ENCODE measurements at places on chromosomes 11 and 22. TPM values are rescaled to one million over a fixed set of nuclear protein-coding genes. Genes with fewer than 3 reads are reported as not detected.

GRCh38 chr11:62882788-62883501 lies 2.2 kb downstream of the SLC3A2 start:
- no peaks in the 10 kb centered on the region for H3K27me3 ChIP-seq
- peak overlapping the region; percentile 100 for H3K27ac ChIP-seq
- peaks cover 44% of the 10 kb centered on the region for H3K4me1 ChIP-seq

GRCh38 chr22:39908737-39909136 lies 7.9 kb downstream of the GRAP2 start:
- no peak overlapping the region for H3K27ac ChIP-seq
- H3K27me3 ChIP-seq = peaks cover 26% of the 10 kb centered on the region
- no peaks in the 10 kb centered on the region for H3K36me3 ChIP-seq
- no peaks in the 10 kb centered on the region for H3K4me1 ChIP-seq
- no peak overlapping the region for H3K4me3 ChIP-seq

GRCh38 chr22:49087198-49087597 lies 740.5 kb downstream of the BRD1 start:
- H3K27ac ChIP-seq = no peak overlapping the region
- H3K36me3 ChIP-seq = no peaks in the 10 kb centered on the region
- H3K4me1 ChIP-seq = no peaks in the 10 kb centered on the region
- DNase-seq = no peak
- H3K4me3 ChIP-seq = no peak overlapping the region

DNA sequence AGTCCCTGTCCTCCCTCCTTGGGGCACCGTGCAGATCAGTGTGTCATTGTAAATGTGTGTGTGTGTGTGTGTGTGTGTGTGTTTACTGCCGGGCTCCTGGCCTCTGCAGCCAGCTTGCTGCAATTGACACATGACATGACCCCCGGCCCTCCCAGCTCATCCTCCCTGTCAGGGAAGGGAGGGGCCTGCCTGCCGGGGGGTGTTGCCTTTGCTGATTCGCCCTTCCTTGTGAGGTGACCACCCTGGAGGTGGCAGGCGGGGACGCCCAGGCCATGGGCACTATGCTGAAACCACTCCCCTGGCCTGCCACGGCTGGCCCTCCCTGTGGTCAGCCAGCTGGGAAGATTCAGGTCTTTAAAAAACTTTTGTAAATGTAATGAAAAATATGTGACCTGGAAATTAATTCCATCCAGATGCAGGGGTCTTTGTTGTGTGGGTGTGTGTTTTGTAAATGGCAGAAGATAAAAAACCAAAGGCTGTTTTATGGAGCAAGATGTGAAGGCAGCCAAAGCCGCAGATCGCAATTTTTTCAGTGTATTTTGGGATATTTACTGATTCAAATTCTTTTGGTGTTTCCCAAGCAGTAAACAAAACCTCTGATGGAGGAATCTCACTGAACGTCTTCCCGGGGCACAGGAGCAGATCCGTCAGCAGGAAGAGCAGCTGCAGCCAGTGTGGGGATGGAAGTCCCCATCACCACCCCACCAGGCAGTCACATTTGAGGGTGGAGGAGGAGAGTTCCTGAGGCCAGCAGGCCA lies 23.2 kb downstream of the SHISAL1 start:
- H3K4me1 ChIP-seq = no peaks in the 10 kb centered on the region
- no peak for DNase-seq
- no peak overlapping the region for H3K27ac ChIP-seq
- peaks cover 9% of the 10 kb centered on the region for H3K27me3 ChIP-seq
- H3K4me3 ChIP-seq = no peak overlapping the region

DNA sequence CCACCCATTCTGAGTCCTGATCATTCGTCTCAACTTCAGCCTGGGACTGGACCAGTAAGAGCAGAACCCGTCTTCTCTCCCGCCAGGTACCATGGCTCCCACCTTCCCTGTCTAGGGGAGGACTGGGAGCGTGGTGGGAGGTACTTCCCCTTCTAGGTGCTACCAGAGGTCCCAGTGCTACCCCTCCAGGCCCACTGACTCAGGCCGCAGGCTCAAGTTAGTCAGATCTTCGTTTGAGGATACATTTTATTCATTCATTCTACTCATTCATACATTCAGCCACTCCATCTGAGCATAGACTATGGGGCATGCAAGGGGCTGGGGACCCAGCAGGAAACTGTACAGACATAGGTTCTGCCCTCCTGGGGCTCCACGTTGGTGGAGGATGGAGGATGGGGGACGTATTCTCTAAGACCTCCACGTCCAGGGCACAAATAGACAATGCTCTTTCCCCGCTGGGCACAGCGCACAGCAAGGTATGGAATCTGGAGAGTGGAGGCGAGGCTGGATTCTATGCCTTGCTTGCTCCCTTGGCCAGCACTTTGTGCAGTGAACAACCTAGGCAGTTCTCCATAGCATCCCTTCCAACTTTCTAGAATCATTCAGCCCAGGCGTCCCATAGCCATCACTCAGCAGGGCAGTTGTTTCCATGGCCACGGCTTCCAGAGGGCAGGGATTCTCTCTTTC lies 1.0 kb upstream of the RAB3IL1 start:
- no peak for DNase-seq
- no peaks in the 10 kb centered on the region for H3K4me1 ChIP-seq
- H3K27ac ChIP-seq = peak overlapping the region; percentile 53

GRCh38 chr22:48357196-48357595 lies 1470.5 kb downstream of the BRD1 start:
- no peak overlapping the region for H3K27ac ChIP-seq
- no peak overlapping the region for H3K4me3 ChIP-seq
- H3K36me3 ChIP-seq = no peaks in the 10 kb centered on the region
- H3K27me3 ChIP-seq = peaks cover 39% of the 10 kb centered on the region

GRCh38 chr11:60844870-60845221 lies 2.9 kb downstream of the CCDC86 start:
- DNase-seq = no peak
- H3K27ac ChIP-seq = no peak overlapping the region
- no peaks in the 10 kb centered on the region for H3K27me3 ChIP-seq

- H3K27me3 ChIP-seq = no peaks in the 10 kb centered on the region
- no peaks in the 10 kb centered on the region for H3K4me1 ChIP-seq
- no peak for DNase-seq
- no peak overlapping the region for H3K27ac ChIP-seq
- no peaks in the 10 kb centered on the region for H3K36me3 ChIP-seq
- no peak overlapping the region for H3K4me3 ChIP-seq
Measured at GRCh38 chr11:123362941-123363340, 67.1 kb upstream of the GRAMD1B start.

DNA sequence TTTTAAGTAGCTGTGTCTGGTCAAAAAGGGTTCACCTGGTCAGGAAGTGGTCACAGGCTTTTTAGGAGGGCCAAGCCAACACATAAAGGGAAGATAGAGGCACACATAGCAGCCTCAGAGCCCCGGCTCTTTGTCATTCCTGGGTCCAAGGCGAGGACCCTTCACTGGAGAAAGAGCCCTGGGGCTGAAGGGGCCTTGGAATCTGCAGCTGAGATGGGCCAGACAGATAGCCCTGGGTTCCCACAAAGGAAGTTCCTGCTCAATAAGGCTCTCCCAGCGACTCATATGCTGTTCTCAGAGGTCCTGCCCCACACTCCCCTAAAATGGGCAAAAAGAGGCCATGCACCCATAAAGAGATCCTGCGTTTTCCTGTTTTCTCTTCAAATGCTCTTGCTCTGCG lies 77.7 kb downstream of the LINC01488 start:
- H3K4me3 ChIP-seq = no peak overlapping the region
- H3K27me3 ChIP-seq = peaks cover 2% of the 10 kb centered on the region
- H3K4me1 ChIP-seq = no peaks in the 10 kb centered on the region
- H3K27ac ChIP-seq = no peak overlapping the region
- DNase-seq = no peak
- no peaks in the 10 kb centered on the region for H3K36me3 ChIP-seq

- H3K27me3 ChIP-seq = no peaks in the 10 kb centered on the region
- H3K36me3 ChIP-seq = no peaks in the 10 kb centered on the region
- H3K4me1 ChIP-seq = peaks cover 6% of the 10 kb centered on the region
- peak within 1 kb of the TSS; percentile 56 for H3K27ac ChIP-seq
- DNase-seq = no peak
Measured at GRCh38 chr22:36252754-36253522, at the start of gene APOL1. TSS of gene APOL1 (plus strand) at chr22:36253133. CDS start at chr22:36254956, 1,823 bp downstream.

- H3K27me3 ChIP-seq = no peaks in the 10 kb centered on the region
- H3K36me3 ChIP-seq = no peaks in the 10 kb centered on the region
- no peak for DNase-seq
Measured at GRCh38 chr11:113436672-113437252, 38.4 kb downstream of the DRD2 start.

DNA sequence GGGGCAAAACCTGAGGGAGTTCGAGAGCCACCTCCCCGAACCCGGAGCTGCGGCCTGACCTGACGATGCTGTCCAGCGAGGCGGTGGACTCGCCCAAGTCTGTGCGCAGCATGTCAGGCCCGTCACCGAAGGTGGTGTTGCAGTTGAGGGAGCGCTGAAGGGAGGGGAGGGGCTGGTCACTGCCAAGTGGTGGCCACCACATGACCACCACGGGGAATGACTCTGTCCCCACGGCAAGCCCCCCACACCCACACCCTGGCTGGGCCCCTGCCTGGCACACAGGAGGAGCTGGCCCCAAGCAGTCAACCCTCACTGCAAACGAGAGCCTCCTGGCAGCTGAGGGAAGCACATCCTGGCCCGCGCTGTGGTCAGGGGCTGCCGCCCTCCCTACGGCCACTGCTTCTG lies 30.8 kb downstream of the TRMU start:
- H3K27ac ChIP-seq = no peak overlapping the region
- no peak overlapping the region for H3K4me3 ChIP-seq
- H3K27me3 ChIP-seq = peaks cover 22% of the 10 kb centered on the region

DNA sequence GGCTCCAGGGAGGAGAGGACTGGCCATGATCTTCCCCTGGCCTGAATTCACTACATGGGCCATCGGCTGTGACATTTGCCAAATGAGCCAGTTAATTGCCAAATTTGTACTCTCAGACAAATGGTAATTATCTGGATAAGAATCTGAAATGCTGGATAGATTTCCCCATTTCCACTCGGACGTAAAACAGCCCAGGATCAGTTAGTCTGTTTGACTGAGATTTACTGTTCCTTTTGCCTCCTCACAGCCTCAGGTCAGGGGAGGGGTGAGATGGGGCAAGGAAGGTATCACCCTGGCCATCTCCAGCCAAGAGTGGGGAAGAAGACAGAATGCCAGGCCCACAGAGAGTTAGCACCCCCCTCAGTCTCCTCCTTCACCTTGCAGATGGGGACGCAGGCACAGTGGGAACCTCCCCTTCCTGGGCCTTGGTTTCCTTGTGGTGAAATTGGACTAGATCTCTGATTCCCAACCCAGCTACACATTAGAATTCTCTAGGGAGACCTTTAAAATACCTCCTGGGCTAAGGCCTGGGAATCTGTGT lies 5.2 kb downstream of the TRIM29 start:
- peaks cover 2% of the 10 kb centered on the region for H3K27me3 ChIP-seq
- H3K4me1 ChIP-seq = no peaks in the 10 kb centered on the region
- no peak overlapping the region for H3K4me3 ChIP-seq

DNA sequence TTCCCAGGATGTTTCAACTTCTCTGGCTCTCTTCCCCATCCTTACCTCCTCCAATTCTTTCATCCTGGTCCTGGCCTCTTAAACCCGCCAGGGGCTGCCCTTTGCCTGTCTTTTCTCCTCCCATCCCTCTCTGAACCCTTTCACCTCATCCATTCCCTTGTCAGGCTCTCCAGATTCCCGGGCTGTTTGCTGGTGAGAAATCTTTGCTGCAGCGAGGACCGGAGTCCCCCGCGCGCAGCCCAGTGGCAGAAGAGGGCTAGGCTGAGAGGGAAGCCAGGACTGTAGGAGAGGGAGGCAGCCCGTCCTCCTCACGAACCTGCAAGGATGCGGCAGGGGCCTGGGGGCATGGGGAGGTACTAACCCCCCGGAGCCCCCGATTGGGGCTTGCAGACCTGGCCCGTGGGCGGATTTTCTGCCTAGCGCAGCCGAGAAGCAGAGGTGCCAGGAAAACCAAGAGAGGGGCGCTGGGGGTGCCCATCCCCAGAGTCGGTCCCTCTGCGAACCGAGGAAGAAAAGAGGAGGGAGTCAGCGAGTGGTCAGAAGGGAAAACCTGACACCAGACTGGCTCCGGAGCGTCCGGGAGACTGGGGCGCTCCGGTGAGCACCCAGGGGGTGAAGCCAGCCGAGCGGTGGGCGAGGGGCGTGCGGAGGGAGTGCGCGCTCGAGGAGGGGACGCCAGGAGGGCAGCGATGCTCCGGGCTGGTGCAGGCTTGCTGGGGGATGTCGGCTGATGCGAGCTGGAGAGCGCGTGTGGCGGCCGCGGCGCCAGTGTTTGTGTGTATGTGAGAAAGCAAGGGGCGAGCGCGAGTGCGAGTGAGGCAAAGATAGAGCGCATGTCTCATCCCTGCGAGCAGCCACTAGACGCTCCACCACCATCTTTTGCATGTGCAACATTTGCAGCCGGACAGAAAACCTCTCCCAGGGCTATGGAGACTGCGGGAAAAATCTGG lies at the start of gene GRIA4:
Gene GRIA4 (plus strand): TSS at position 242 of the 950 bp plus-strand sequence. CDS start 925 bp downstream, outside the sequence.
- DNase-seq = peak; percentile 13
- H3K27ac ChIP-seq = no peak within 1 kb of the TSS
- no peaks in the 10 kb centered on the region for H3K4me1 ChIP-seq
- H3K4me3 ChIP-seq = peak within 1 kb of the TSS; percentile 58
- H3K27me3 ChIP-seq = peaks cover 34% of the 10 kb centered on the region
- no peaks in the 10 kb centered on the region for H3K36me3 ChIP-seq

DNA sequence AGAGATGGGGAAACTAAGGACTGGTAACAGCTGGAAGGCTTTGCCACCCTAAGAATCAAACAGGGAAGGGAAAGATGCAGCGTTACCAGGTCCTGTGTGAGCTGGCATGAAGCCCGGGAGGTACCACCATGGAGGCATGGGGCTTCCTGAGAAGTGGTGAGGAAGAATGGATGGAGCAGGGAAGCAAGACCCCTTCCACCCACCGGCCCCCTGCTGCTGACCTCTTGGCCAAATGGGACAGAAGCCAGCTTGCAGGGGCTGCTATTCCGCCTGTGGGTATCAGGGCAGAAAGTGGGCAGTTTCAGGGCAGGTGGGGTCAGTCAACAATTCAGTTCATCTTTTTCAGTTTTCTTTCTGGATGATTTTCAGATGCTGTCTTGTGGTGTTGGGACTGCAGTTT lies 1099.9 kb downstream of the TBC1D22A start:
- no peak overlapping the region for H3K27ac ChIP-seq
- H3K36me3 ChIP-seq = no peaks in the 10 kb centered on the region
- no peaks in the 10 kb centered on the region for H3K4me1 ChIP-seq
- no peaks in the 10 kb centered on the region for H3K27me3 ChIP-seq
- no peak overlapping the region for H3K4me3 ChIP-seq

Gene OR4D5
- not detected for total RNA-seq

Gene MN1
- total RNA-seq = 39.3 TPM

Gene MLC1
- not detected for total RNA-seq

Gene PNPLA3
- total RNA-seq = 3.3 TPM

Gene CREB3L1
- total RNA-seq = 2.2 TPM

Gene ARHGAP32
- 7.2 TPM for total RNA-seq

Gene APOA4
- total RNA-seq = 0.50 TPM

Gene CLDN5
- total RNA-seq = 57.2 TPM

Gene NOL12
- 15.4 TPM for total RNA-seq
